ENCODE measurements at places on chromosomes 1 and 21.

- no peak for DNase-seq
These were observed 228.6 kb downstream of the COP1 start for GRCh38 chr1:175978476-175978875.

- no peak for DNase-seq
These were observed 95.7 kb upstream of the WNT4 start for GRCh38 chr1:22238356-22239224.

- no peak for DNase-seq
These were observed 38.4 kb downstream of the SPEN start for GRCh38 chr1:15885701-15886610.

GRCh38 chr1:119623193-119623515 is 24.9 kb downstream of the ZNF697 start:
- no peak for DNase-seq

GRCh38 chr1:198772626-198773025 is 133.8 kb downstream of the PTPRC start:
- DNase-seq, result no peak

- DNase-seq, result no peak
These were observed 21.9 kb upstream of the XPR1 start for GRCh38 chr1:180609643-180610555.

DNA sequence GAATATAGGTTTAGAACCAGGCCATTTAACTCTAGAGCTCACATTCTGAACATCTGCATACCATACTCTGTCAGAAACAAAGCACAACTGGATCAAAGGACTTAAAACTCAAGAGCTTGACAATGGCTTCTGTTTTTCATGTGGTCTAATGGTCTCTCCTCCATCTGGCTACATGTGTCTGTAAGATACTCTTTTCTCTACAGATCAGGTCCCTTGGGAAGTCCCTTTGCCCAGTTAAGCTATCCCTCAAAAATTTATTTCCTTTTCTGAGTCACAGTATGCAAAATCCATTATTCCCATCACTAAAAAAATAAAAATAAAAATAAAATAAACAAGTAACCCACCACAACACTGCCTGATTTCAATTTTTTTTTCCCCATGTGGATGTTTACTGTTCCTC is 357.0 kb upstream of the PRMT6 start:
- no peak for DNase-seq

DNA sequence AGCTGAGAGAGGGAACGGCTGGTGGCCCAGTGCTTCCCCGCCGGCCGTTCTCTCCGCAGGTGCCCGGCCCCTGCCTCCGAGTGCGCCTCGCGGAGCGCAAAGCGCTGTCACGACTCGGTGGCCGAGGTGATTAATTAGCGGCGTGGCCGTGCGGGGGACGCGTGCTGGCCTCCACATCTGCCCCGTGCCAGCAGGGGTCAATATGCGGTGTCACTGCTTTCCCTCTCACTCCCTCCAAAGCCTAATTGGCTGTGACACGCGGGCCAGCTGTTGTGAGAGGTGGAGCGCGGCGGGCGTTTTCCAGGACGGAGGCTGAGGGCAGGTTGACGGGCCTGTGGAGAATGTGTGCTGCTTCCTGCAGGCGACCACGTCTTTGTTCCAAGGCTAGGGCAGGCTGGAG is 239.0 kb downstream of the LMX1A start:
- DNase-seq, result no peak

DNA sequence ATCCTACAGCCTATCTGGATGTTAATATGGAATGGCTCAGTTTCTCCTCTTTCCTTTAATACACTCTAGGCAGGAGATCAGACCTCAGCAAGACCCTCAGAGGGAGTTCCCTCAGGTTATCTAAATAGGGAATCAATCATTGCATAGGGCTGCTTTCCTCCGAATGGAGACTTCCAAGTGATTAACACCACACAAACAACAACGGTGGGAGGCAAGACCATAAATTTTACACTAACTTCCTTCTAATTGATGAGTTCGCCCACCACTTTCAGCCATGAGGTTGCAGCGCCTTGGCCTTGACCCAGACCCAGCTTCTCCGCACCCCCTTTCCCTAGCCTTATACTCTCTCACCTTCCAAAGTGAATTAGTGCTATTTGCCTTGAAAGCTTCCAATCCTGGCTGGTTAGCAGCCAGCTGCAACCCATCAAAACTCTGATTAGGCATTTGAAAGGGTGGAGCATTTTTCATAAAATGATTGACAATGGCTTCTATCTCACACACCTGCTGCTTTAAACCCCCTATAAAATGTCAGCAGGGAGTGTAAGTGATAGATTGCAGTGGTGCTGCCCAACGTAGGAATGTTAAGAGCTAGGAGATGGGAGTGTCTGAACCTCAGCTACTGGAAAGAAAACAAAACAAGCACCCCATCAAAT is 534.9 kb upstream of the USP24 start:
- no peak for DNase-seq

DNA sequence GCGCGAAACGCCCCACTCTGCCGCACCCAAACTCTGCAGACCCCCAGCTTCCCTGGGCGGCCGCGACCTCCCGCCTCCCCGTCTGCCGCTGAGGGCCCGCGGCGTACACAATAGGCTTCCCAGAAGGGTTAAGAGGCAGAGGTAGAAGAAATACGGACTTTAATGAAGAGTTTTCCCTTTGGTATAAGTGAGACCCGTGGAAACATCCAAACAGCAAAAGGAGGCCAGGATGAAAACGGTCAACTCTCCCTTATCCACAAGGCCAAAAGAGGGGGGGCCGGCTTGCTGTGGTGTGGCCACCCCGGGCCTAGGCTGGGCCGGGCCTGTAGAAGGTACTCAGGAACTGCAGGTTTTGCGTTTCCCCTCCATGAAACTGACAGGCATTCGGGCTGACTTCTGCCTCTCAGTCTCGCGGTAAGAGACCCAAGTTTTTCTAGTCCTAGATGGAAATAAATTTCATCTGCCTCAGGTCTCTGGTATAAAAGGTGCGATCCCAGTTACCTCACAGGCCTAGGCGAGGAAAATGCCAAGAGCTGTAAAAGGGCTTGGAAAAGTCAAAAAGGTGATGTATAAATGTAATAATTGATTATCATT is 671 bp upstream of the PYGO2 start:
- DNase-seq, result no peak

DNA sequence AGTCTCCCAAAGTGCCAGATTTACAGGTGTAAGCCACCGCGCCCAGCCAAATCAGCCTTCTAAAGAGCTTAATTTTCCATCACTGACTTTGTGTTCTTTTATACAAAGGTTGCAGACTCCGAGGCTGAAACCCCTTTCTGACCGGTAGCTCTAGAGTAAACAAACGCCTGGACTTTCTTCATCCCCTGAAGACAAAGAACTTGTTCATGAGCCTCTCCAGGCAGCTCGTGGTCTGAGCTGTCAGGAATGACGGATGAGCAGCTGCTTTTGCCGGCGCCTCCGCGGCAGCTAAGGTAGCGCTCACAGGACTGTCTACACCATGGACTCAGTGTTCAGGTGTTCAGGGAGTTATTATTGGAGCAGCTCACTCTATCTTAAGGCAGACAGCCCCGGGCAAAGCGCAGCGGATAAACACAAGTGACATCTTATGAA is 128.5 kb upstream of the ERRFI1 start:
- DNase-seq, result no peak

- DNase-seq, result no peak
These were observed 3.8 kb downstream of the LMNA start for GRCh38 chr1:156118177-156118868.

DNA sequence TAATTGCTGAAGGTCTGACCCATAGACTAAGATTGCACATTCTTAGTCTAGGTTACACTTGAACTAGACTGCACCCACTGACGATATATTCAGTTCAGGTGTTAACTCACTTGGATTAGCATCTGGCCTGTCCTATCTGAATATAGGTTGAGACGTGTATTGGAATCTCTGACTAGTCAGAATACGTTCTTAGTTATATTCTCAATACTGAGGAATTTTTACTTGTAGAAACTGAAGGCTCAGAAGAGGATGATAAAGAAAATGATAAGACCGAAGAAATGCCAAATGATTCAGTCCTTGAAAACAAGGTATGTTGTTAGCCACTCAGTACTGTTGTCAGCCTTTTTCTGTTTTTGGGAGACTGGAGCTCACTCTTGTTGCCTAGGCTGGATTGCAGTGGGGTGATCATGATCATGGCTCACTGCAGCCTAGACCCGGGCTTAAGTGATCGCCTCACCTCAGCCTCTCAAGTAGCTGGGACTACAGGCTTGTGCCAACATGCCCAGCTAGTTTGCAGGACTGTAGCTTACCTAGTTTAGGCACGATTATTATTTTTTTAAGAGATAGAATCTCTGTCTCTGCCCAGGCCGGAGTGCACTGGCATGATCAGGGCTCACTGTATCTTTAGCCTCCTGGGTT is 10.8 kb downstream of the CCDC17 start:
- no peak for DNase-seq

- no peak for DNase-seq
These were observed 50.7 kb downstream of the KMO start for GRCh38 chr1:241582921-241583321.

DNA sequence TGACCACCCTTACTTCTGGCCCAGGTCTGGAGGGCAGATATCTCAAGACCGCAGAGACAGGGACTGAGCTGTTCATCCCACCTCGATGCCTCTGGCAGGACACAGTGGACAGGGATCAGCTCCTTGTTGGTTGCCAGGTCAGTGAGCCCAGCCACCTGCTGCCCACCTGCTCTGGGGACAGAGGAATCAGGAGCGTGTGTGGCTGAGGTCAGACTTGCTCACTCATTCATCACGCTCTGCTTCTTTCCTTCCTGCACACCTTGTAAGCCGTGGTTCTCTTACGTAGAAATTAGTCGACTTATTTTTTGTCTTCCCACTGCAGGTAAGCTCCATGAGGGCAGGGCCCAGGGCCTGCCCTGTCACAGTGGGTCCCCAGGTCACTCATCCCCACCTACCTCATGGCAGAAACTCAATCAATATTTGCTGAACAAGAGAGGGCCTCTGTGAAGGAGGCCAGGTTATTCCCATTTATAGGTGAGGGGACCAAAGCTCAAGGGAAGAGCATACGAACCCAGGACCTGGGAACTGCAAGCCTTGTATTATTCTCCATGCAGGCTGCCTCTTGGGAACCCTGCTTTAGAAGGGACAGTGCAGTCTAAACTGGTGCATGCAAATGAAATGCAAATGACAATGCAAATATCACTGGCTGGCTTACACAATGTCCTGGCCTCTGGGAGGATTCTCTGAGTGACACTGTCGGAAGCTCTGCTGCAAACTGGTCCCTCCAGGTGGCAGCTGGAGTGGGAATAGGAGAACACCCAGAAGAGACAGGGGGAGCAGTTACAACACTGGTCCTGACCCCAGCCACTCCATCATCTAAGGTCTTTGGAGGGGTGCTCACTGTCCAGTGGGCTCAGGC is 58.4 kb upstream of the PAX7 start:
- DNase-seq, result no peak

- no peak for DNase-seq
These were observed 11.8 kb upstream of the CSF1 start for GRCh38 chr1:109898842-109899241.

- DNase-seq, result no peak
These were observed 347.7 kb downstream of the NCAM2 start for GRCh38 chr21:21345872-21346271.

DNA sequence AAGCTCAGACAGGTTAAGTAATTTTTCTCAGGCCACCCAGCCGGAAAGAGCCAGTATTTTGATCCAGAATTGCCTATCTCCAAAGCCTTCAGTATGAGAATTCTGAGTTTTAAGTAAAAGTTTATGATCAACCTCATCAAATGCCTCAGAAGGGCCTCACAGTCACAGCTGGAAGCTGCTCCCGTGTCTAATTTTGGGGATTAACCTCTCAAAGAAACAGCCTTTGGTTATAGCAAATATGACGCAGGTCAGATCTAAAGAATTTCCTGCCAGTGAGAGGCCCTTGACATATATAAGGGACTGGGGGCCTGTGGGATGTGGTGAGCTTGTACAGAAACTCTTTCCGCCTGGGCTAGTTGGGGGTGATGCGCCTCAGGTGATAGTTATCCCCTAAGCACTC is 2.3 kb downstream of the EXTL1 start:
- no peak for DNase-seq

All from epithelial cell of proximal tubule (primary cell).